ENCODE measurements at places on chromosomes 6 and 20.

DNA sequence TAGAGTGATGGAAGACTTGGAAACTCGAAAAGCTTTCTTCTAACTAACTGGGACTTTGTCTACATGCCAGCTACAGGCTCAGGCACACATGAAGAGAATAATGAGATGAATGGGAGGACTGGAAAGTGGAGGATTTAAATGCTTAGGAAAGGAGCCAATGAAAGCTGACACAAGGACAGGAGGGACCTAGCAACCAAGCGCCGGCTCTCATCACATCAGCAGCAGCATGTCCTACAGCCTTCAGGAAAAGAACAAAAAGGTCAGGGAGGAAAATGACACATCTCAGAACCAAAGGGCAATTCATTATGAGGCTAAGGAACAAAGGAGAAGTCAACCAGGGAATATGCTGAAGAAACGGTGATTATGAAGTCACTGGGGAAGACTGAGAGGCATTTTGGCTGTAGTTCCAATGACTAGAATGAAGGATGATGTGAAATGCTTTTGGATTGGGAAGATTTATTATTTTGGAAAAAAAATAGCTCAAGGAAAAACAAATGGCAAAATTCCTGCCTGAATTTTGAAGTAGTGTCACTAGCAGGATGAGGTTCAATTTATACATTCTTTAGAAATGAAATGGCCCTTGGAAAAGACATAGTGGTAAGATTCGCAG is 5.7 kb downstream of the BACH2 start:
- no peak for DNase-seq

GRCh38 chr6:92779746-92780145 is 639.6 kb downstream of the EPHA7 start:
- DNase-seq = no peak

GRCh38 chr6:158487495-158487894 is 72.4 kb upstream of the TMEM181 start:
- DNase-seq = no peak

DNA sequence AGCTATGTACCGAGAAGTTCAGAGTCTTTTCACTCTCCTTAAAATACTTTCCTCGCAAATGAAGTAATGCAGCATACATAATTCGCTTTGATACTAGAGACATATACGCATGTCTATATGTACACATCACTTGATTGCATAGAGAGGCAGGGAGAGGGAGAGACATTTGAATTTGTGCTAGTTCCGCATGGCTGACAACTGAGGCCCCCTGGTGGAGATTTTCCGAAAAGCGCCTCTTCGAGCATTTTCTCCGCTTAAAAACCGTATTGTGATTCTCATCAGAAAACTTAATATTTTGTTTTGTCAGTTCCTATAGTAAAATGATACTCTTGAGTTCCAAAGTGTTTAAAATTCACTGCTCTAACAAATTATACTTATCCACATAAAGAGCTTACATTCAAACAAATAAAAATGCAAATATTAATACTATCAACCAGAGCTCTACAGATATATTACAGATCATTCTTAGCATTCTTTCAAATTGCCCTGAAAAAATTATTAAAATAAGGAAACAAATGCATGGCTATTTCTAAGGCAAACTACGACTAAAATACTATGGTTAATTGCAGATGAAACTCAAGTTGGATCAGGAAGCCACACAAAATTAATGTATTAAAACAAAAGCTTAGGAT is 637 bp downstream of the MYLK4 start:
- peak; percentile 62 for DNase-seq

GRCh38 chr20:23517719-23518118 is 26.8 kb downstream of the CST8 start:
- no peak for DNase-seq

DNA sequence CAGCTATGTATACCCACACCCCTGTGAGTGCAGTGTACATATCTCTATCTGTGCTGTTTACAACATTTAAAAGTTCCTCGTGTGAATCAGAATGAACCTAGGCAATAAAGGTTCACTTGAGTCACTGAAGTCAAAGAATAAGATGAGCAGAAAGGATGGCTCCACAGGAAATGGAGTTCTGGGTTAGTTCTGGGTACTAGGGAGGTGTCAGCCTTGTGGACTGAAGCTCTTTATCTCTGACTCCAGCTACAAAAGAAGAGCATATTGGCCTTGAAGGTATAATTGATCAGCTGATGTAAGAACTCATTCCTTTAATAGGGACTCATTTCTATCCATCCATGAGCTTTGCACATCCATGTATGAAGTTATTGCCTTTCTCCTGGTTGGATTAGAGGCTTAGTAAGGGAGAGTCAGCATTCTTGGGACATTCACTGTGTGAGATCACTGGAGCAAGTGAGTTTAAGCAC is 73.9 kb upstream of the BACH2 start:
- no peak for DNase-seq

GRCh38 chr6:56378966-56379585 is 131.7 kb upstream of the COL21A1 start:
- no peak for DNase-seq

GRCh38 chr6:16670183-16670582 is 91.1 kb downstream of the ATXN1 start:
- DNase-seq = peak; percentile 27
